ENCODE measurements at places on chromosomes 16 and 17. TPM values are rescaled to one million over a fixed set of nuclear protein-coding genes. Genes with fewer than 3 reads are reported as not detected.

- DNase-seq, result no peak
These were observed 114.0 kb downstream of the FTO start for GRCh38 chr16:53817812-53818550.

DNA sequence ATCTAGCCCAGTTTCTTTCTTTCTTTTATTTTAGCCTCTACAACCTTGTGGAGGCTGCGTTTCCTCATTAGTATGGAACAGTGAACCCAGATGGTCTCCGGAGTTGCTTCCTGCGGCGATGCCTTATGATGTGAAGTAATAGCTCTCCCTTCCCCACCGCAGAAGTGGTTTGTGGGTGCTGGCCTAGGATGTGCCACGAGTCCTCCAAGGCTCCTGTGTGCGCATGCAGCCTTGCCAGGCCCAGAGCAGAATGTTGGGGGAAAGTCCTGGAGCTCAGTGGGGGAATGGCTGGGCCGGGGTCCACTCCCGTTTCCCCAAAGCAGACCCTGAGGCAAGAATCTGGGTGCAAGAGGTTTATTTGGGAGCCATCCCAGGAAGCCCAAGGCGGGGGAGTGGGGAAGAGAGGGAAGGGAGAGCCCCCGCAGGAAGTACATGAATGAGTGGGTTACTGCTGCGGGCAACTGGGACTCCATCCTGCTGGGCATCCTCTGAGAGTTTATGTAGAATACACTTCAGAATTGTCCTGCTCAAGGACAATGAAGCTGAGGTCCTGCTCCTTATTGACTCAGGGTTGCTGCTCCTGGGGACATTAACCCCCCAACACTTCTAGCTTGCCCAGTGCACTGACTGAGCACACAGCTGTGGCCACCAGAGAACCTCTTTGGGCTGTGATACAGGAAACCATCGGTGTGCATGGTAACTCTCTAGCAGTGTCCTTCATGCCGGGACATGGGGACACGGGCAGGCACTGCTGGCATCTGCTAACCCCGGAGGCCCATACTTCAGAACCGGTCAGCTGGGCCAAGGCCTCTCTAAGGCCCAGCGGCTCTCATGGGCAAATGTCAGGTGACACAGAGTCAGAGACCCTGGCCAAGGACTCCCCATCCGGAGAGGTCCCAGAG, 3.7 kb upstream of the HCRT start:
- no peak for DNase-seq

DNA sequence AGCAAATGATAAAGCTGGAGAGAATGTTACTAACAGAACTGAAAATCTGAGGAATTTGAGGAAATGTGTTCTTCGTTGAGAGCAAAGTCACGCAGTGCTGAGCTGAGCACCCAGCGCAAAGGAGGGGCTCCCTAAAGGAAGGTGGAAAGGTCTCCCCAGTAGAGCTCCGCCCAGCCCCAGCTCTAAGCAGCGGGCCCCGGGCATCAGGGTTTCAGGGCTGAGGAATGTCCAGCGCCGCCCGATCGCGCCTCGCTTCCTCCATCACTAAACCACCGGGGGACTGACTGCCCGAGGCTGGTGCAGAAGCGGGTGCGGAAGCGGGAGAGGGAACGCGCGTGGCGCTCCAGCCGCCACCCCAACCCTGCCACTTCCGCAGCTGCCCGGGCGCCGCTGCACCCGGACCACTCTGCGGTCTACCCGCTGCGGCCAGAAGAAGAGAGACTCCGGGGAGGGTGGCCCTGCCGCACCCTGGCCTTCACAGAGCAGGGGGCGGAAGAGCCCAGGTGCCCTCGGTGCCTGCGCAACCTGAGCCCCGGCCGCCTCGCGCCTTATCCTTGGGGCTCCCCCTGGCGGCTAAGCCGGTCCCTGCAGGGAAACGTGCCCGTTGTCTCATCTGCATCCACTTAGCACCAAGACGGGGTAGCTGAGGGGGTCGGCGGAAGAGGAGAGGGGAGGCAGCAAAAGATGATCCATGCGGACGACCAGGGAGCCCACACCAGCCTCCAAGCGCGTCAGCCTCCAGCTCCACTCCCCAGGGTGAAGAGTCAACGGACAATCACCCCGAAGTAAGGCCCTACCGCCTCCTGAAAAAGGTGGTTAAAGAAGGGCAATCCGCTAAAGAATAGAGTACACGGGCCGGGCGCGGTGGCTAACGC, 12.4 kb upstream of the GUCY2D start:
- DNase-seq, result peak; percentile 90

DNA sequence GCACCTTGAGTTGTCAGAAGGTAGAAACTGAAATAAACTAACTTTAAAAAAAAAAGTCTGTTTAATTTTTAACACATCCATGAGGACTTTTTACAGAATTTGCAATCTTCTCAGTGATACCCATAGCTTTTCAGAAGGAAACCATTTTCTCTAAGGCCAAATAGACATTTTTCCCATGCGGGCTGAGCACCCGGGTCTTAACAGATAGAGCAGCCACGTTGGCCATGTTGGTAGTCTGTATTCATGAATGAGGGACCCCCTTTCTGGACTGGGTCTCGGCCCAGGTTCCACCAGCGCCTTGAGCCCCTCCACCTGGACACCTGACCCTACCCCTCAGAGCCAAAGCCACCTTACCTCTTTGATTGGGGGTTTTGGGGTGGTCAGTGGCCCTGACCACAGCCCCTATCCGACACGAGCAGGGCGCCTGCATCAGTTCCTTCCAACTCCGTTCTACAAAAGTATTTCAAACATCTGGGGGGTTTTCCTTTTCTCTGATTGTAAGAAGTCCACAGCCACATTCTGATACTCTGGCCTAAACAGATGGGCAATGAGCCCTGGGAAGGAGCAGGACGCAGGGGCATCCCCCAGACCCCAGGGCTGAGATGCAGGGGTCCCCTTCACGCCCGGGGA, 18.0 kb downstream of the CIBAR2 start:
- no peak for DNase-seq

DNA sequence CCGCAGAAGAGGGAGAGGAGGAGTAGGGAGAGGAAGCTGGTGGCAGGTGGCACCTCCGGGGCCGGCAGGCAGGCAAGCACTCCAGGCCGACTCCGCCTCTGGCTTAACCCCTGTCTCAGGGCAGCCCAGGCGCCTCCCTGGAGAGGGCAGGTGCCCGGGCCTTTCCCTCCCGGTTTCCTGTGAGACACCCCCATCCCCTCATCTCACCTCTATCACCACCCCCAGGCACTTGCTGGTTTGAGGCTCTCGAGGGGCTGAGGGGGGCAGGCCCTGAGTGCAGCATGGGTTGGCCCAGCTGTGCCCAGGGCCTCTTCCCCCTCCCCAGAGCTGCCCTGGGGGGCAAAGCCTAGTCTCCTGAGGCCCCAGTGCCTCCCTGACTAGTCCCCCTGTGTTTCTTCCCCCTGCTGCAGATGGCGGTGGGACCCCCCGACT, 6.0 kb downstream of the DOC2A start:
- no peak for DNase-seq

DNA sequence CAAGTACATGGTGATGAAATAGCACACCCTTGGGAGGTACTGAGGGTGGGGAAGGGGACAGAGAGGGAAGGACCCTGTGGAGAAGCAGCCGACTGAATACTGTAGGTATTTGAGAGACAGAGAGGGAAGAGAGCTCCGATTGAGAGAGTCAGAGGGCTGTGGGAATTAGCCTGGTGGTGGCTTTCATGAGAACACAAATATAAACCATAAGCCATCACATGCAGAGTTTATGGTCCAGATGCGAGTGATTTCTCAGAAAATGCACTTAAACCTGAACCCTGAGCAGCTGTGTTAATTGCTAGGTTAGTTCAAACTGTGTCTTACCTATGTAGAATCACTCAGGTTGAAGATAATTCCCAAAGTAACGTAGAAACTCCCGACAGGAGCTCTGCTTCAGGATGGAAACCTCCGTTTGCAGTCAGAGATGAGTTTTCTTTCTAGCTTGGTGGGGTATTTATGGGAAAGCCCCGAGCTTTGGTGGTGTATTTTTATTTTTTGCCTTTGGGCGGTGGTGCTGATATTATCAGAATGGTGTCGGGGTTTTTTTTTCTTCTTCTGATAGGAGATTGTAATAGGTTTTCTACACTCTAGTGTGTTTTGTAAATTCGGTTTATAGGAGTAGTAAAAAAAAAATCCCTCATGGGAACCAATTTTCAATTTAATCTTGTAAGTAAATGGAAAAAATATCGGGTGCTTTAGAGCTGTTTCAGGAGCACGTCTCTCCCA, 184.9 kb upstream of the CACNG5 start:
- peak; percentile 18 for DNase-seq

DNA sequence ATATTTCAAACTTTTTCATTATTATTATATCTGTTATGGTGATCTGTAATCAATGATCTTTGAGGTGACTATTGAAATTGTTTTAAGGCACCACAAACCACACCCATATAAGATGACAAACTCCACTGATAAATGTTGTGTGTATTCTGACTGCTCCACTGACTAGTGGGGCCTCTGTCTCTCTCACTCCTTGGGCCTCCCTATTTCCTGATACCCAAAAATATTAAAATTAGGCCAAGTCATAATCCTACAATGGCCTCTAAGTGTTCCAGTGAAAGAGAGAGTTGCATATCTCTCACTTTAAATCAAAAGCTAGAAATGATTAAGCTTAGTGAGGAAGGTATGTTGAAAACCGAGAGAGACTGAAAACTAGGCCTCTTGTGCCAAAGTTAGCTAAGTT, 23.4 kb downstream of the CYLD start:
- DNase-seq, result no peak

The ZNF48 gene
- 16.7 TPM for total RNA-seq

DNA sequence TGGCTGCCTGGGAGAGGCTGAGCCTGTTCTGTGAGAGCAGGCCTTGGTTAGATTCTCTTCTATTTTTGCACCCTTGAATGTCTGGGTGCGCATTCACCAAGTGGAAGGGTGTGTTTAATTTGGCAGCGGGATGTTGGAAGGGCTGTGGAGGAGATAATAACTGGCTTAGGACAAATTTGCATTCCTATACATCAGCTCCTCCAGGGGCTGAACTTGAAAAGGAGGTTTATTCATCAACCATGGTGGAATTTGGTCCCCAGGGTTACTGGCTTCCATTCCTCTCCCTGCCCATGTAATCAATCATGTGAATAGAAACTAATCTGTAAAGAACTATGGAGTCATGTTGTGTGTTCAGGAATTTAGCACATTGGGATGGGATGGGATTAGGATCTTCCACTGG, 100.2 kb upstream of the FOXF1 start:
- DNase-seq, result no peak

DNA sequence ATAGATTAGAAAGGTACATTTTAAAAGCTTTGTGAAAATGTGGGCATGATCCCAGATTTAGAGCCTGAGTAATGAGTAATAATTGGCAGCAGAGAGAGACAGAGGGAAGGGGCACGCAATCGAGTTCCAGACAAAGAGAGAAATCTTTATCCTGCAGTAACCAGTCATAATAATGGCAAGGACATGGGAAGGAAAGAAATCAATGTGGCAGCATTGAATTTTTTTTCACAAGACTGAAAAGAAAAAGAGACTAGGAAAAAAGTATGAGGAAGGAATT, 790.8 kb upstream of the SOX9 start:
- no peak for DNase-seq

DNA sequence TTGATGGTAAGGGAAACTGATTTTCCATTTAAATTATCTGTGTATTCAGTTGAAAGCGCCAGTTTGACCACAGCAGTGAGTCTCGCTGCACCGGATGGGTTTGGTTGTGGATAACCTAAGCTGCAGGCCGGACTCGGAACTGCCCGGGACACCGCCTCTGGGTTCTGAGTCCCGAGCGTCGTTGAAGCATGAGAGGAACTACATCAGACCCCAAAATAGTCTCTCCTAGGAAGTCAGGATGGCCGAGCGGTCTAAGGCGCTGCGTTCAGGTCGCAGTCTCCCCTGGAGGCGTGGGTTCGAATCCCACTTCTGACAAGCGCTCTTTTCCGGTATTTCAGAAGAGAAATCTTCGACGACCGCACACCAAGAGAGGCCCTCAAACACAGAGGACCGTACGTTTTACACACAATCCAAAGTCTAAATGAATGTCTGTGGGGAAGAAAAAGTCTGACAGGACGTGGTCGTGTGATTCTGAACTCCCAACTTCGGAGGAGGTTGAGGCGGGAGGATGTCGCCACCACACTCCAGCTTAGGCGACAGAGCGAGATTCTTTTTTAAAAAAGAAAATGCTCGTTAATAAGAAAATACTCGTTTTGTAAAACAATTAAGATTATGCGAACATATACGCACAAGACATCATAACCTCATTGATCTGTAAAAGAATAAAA, 15.4 kb upstream of the PLLP start:
- peak; percentile 86 for DNase-seq

GRCh38 chr17:63474586-63475460, 2.0 kb upstream of the ACE start:
- DNase-seq, result no peak

The MYOCD gene
- not detected for total RNA-seq

DNA sequence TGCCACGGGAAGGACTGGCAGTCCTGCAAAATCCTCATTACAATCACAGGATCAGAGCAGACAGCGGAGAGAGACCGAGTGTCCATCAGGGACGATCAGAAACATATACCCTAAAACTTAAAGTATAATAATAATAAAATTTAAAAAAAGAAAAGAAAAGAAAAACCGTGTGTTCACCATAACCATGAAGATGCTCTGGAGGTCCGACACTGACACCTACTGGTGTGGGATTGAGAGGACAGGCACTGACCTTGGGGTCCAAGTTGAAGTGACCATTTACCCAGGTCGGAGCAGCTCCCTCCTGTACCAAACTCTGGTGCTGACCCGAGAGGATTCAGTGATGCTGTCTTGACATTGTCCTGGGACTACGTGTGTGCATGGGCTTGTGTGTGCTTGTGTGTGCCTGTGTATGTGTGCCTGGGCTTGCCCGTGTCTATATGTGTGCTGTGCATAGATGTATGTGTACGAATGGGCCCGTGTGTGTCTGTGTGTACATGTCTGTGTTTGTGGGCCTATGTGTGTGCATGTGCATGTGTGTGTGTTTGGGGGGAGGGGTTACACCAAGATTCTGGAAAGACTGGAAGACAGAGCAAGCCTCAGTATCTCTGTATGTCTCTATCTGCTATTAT, 10.0 kb upstream of the CD300LD start:
- DNase-seq, result peak; percentile 20

The GFOD2 gene
- 18.0 TPM for total RNA-seq

The PRSS8 gene
- total RNA-seq, result not detected

DNA sequence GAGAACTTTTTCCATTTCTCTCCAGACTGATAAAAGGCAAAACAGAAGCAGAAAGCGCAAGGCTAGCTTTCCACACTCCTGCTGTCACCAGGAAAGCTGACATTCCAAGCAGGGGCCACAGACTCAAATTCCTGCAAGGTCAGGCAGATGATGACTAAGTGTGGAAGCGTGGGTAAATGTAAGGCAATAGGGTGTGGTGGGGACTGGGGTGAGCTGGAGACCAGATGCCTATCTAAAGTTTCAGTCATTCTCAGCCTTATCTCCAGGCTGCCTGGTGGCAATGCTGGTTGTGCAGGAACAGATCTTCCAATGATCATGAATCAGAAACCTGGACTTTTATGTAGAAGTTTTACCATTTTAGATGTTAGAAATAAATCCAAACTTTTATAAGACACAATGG, 224.1 kb downstream of the GSG1L start:
- DNase-seq, result no peak
